NCI-H2081 treated with DMSO at 0.1 percent for 48 hours (cell line): ENCODE measurements at places on chromosomes 3 and 15.

DNA sequence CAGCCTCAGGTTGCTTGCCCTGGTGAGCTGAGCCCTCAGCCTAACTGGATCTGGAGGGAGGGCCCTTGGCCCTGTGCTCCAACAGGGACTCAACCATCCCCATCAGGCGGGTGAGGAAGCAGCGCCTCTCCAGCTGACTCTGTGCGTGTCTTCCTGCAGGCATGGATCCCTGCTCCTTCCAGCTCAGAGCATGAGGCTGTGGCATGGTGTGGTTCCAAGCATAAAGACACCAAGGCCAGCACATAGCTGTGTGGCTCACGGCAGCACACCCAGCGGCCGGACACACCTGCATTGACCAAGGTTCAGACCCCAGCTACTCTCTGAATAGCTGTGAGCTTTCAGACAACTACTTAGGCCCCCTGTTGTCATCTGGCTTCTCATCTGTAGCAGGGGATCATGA lies 131.0 kb upstream of the PLXNA1 start:
- DNase-seq = no peak

DNA sequence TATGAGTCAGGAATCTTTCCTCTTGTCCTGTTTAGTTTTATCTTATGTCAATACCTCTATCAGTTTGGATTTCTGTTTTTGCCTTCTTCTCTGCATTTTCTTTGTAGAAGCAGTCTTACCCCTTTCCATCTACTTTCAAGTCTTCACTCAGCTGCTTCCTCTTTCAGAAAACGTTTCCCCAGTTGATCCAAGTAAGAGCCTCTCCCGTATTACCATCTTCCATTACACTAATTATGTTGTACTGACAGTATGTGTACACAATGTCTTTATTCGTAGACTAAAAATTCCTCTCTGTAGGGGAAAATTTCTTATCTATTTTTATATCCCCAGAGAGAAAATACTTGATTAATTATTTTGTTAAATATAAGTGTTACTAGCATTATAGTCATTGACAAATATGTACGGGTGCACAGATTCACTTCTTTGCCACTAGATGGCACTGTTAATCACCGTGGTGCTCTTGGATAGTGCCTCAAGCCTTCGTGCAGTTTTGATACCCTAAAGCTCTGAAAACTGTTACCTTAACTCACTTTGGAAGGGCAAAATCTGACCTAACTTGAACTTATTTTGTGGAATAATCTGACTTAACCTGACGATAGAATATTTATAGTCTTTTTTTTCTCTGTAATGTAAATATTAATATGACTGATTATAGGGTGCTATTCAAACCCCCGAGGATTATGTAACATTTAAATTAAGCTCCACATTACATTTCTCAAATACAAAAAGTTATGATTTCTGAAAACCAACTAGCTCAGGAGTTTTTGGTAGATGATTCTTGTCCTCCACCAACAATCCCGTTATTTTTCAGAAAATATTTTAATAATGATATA lies 74.2 kb upstream of the POU1F1 start:
- DNase-seq = peak; percentile 22

DNA sequence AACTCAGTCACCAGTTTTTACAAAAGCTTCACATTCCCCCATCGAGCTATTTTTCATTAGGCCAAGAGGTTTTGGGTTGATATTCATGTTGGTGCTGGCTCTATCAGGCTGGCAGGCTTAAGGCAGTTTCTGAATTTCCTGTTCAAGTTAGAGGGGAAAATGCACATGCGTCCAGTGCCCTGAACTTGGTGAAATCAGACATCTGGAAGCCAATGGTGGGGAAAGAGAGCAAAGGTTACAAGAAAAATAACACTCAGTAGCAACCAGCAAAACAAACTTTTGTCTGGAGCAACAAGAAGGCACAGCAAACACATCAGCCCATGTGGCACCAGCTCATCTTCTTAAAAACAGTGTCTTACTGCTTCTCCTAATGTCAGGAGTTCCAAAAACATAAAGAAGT lies 155.6 kb upstream of the TSC22D2 start:
- no peak for DNase-seq

DNA sequence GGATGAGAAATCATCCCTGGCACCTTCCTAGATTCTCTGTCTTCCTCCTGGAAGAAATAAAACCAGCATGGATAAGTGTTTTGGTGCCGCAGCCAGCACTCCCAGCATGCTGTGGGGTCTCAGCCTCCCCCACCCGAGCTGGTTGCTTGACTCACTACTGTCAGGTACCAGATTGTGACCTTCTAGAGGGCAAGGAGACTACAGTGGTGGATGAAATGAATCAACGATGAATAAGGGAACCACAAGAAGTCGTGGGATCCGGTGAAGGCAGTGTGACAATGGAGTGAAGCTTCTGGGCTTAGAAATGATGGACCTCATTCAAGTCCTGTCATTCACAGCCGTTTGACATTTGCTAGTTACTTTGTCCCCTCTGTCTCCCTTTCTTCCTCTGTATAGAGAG lies 50.2 kb upstream of the SLCO3A1 start:
- DNase-seq = no peak

DNA sequence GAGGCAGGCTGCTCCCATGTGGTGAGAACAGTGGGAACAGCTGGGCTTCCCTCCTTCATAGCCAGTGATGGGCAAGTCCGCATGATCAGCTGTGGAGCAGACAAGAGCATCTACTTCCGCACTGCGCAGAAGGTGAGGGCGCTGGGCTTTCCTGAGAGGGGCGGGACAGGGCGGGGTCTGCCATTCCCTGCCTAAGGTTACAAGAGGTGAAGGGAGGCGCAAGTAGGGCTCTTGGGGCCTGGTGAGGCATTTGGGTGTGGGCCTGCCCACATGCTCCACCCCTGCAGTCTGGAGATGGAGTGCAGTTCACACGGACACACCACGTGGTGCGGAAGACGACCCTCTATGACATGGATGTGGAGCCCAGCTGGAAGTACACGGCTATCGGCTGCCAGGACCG lies 10.6 kb upstream of the JMJD7 start:
- no peak for DNase-seq

GRCh38 chr3:72590732-72591221 lies 257.5 kb downstream of the SHQ1 start:
- no peak for DNase-seq

DNA sequence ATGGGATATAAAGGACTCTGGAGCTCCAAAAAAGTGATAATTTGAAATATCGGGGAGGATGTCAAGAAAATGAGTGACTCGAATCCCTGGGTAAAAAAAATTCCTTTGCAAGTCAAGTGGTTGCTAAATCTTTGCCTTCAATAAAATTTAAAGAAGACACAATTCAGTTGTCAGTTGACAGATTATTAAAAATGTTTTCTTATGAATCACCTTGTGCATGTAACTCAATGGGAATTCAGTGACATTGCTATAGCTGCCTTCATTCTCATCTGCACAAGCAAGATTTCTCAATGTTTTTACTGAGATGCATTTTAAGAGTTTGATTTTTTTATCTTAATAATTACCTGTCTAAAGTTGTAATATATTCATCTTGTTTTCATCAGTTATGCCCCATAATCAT lies 264.0 kb upstream of the IL12A start:
- DNase-seq = no peak

DNA sequence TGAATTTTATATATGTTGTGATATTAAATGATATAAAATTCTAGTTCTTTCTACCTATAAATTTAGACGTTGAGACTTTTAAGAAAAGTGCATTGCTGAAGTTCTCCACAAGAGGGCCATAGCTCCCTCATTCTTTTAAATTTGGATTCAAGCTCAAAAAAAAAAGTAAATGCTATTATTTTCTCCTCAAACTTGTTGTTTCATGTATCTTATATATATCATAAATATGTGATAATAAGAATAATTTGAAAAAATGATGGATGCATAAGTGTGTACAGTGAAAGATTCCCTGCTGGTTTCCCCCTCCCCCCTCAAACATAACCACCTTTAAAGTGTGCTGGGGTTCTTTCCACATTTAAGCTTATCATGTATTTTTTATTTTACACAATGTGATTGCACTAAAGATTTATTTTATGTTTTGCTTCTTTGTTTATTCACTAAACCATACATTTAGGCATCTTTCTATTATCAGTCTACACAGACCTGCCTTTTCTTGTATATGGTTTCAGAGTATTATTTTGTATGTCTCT lies 769.4 kb upstream of the GOLIM4 start:
- no peak for DNase-seq

DNA sequence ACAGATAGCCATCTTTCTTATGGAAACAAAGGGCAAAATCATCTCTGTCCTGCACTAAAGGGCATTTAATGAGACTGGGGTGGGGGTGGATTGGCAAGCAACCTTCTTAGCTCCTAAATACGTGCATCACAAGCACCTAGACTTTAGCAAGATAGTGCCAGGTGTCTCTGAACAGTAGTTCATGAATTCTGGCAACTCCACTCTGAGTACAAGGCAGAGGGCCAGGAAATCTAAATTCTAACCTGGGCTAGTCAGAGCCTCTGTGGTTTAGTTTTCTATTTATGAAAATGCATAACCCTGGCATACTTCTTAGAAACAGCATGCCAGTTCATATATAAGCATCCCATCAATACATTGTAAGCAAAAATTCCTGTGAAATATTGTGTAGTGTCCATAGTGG lies 788.5 kb downstream of the MCTP2 start:
- no peak for DNase-seq

DNA sequence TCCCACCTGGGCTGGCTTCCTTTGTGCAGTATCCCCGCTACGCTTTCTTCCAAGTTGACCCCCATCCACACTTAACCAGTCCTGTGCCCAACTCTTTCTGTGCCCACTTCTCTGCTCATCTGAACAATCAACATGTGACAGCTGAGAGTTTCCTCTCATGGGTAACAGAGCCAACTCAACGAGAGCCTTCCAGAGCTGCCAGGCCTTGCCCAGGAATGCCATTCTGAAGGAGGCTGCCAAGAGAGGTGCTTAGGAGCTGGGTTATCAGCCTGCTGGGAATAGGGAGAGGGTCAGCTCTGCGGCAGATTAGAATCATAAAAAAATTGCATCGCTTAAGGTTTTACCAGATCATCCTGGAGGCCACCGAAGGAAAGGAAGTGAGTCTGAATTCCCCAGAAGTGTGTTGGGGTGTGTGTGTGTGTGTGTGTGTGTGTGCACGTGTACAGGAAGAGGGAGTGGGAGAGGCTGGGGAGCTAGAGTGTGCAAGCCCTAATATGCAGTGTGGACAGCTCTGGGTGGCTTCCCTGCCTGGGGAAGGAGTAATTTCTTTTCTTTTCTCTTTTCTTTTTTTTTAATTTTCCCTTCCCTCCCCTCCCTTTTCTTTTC lies 66.7 kb downstream of the ITGA11 start:
- DNase-seq = no peak

DNA sequence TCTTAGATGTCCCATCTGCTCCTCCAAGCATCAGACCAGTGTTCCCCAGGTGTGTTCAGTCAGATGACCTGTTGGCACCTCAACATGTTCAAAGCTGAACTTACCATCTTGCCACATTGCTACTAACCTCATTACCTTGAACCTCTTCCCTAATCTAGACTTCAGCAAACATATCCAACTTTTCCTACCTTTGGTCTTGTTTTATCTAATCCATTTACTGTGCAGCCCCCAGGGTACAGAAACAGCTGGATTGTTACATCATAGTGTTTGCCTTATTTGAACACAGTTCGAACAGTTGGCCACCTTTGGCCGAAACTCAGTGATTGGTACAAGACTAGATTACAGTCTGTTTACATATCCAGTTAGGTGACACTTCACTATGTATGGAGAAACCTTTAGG lies 36.1 kb upstream of the MCF2L2 start:
- DNase-seq = no peak

- no peak for DNase-seq
Measured at GRCh38 chr15:40941528-40942336, 11.5 kb upstream of the CHAC1 start.

- no peak for DNase-seq
Measured at GRCh38 chr15:78308422-78309032, 9.1 kb upstream of the SKIC8 start.

DNA sequence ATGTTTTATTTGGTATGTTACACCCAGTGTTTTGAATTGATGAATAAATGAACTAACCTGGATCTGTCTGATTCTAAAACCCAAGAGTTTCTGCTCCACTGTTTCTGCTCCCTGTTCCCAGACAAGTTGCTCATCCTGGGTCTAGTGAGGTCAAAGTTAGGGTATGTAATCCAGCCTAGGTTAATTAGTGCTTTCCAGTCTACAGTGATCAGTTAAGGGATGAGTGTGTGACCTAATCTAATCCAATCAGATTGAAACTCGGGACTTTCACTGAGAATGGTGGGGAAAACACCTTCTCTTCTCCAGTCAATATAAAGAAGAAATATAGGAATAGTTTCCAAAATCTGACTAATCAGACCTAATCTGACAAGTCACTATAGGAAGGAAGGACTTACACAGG lies 27.8 kb upstream of the RHCG start:
- DNase-seq = no peak

DNA sequence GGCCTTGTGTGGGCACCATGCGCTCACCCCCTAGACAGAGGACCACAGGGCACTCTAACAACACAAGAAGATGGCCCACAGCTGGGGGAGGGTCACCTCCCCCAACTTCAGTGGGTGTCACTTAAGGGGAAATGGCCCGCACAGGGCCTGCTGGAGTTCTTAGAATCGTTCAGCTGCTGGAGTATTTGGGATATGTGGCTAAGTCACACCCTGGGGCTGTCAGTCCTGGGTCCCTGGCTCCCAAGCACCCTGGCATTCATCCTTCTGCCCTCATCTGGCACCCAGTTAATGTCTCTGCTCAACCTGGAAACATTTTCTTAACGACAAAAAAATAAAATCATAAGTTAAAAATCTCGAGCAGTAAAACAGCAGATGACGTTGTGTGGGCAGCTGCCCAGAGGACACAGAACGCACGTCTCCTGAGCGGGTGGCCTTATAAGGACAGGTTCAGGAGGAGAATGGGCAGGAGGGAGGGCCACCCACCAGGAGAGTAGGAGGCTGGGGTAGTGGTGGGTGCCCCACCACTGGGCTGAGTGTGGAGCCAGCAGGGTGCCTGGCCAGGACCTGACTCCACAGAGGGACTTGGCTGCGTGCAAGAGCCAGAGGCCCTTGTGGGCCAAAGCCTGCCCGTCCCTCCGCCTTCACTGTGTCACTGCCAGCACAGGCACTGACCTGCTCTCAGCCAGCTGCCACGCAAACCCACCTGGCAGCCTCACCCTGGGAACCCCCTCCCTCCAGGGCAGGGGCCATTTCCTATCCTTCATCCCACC lies 11.5 kb downstream of the KBTBD13 start:
- DNase-seq = no peak
